Femur (tissue), 1 donor: ENCODE measurements at places on chromosomes 4 and X.

GRCh38 chr4:17283832-17284231, 228.1 kb downstream of the QDPR start:
- DNase-seq: no peak

DNA sequence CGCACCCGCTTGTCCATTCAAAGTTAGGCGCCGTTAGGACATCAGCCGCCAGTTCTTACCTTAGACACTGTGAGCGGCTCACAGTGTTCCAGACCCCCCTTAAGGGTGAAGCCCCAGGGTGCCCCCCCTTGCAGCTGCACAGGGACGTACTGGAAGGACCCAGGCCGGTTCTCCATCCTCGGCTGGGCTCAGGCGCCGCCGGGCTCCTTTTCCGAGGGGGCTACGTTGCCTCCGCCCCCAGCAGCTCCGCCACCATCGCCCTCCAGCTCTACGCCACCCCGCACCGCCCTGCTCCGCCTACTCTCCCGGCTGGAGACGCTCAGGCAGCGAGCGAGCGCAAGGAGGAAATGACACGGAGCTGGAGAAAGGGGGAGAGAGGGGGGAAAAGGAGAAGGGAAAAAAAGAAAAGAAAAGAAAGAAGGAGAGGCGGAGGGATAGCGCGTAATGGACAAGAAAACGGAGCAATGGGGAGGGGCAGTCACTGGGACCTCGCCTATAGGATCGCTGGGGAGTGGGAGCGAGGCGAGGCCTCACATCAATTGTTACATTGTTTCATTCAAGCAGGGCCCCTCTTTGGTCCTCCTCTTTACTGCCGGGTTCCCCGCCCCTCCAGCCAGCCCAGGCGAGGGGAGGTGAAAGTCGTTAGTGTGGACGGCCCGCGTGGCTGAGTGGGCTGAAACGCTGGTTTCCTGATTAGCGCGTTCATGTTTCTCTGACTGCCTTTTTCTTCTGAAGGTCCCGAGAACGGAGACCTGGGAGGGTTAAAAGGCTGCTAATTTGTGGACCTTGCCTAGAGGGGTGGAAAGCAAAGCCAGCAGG, at the start of gene SHROOM4:
SHROOM4 (minus strand) TSS at position 352 of the 819 bp plus-strand sequence; CDS start at position 176, 176 bp downstream.
- peak; percentile 82 for DNase-seq

DNA sequence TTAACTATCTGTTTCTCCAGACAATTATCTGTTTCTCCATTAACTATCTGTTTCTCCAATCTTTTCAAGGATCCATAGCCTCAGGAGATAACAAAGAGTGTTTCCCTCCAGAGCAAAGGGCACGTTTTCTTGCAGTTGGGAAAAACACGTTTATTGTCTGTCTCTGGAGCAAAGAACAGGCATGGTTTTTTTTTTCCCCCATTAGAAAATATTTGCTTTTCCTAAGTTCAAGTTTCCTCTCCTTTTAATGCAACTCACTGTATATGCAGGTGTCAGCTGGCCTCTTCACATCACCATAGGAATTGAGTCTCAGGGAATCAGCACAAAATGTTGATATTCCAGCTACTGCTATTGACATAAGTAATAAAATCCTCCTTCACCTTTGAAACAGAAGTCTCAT, 984.4 kb downstream of the RAB28 start:
- DNase-seq: no peak

DNA sequence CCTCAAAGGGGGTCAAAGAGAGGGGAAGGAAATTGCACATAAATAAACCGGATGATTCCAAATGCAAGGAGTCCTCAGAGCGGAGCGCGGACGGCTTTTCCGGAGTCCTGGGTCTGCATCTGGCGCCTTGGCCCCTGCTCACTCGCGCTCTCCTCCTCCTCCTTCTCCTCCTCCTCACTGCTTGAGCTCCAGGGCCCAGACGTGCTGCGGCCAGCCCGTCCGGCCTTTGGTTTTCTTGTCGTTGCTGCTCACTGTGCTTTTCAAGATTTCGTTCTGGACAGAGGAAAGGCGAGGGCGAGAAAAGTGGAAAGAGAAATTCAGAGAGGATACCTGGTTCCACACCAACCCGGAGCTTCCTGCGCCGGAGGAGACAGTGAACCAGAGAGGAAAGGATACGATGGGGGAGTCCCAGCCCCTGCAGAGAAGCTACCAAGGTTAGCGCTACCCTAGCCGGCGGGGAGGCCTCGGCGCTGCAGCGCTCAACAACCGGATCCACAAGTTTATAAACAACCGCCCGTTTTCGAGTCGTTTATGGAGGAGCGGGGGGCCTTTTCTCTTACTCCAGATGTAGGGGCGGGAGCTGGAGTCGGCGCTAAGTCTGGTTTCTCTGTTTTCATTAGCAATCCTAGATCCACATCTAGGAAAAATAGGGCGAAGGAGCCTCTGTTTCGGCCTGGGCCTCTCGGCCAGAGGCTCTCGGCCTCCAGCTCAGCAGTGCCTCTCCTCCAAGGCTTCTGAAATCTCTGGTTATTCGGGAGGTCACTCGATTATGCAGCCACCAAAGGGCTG, 2.7 kb downstream of the HAND2 start:
- DNase-seq: no peak

DNA sequence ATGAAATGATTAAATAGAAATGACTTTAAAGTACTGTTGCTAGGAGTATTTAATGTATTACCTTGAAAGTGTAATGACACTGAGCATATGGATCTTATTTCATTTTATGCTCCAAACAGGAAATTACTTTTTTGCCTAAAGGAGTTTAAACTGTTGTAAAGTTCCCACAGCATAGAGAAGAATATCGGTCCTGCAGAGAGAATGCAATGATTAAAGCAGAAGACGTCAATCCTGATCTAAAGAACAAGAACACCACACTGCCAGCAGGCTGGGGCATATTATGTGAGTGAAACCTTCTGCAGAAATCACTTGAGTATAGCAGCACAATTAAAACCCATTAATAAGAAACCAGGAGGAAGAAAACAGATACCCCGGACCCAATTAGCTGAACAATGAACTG, 72.8 kb upstream of the CAMK2D start:
- DNase-seq: no peak

DNA sequence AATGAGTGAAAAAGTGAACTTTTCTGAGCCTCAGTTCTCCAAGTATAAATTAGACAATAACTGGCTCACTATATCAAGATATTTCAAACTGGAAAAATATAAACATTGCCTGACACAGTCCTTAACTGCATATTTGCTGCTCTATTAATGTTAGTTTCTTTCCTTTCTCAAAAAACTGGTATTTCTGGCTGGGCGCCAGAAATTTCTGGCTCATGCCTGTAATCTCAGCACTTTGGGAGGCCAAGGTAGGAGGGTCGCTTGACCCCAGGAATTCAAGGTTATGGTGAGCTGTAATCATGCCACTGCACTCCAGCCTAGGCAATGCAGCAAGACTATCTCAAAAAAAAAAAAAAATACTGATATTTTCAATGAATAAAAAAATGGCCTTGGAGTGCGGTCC, 227.0 kb downstream of the MAGEB17 start:
- no peak for DNase-seq
